Activated T-helper 1 cell treated with anti-CD3 and anti-CD28 coated beads, Interleukin-12 subunit alpha, Interleukin-12 subunit beta, Interleukin-2, Interleukin-4 antibody, amounts not matched to agents 30 ng/mL and 10 ng/mL and 1 ng/mL, durations not matched to agents 14 hours and 24 hours and 36 hours (primary cell): ENCODE measurements at places on chromosomes 5 and 9. TPM values are rescaled to one million over a fixed set of nuclear protein-coding genes. Genes with fewer than 3 reads are reported as not detected.
A peak's percentile ranks its signal among the peaks of the same experiment; 100 is the strongest.

OR13C9 gene
- not detected in 2 replicates for total RNA-seq

DNA sequence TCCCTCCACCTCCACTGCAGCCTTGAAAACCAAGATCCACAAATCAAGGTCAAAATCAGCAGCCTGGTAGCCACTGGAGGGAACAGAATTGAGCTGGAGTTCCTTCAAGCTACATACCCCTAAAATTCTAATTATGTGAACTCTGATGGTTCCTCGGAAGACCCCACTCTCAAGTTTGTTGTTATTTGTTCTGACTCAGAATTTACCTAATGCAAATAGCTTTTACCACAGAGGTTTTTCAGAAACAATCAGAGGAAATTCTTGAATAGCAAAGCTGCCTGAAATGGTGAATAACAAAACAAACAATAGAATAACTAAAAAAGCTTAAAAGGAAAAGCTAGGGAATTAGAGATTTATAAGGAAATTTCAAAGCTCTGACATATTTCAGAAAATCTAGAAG is 220.0 kb downstream of the CDH18 start:
- DNase-seq: no peak

MELK gene
- 46.4 and 48.3 TPM in 2 replicates for total RNA-seq

DNA sequence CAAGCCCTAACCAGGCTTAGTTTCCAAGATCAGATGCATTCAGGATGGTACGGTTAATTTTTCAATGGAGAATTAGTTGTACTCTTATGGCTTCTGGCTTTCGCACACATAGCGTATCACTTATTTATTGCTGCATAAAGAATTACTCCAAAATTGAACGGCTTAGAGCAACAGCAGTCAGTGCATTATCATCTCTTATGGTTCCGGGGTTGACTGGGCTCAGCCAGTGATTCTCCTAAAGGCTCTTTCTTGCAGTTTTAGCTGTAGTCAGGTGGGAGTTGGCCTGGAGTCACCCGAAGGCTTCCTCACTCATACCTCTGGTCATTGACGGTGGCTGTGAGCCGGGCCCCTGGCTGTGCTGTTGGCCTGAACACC is 595 bp upstream of the GRHPR start:
- no peak for DNase-seq

GRCh38 chr9:91223000-91223399 is 138.7 kb downstream of the AUH start:
- no peak for DNase-seq

DNA sequence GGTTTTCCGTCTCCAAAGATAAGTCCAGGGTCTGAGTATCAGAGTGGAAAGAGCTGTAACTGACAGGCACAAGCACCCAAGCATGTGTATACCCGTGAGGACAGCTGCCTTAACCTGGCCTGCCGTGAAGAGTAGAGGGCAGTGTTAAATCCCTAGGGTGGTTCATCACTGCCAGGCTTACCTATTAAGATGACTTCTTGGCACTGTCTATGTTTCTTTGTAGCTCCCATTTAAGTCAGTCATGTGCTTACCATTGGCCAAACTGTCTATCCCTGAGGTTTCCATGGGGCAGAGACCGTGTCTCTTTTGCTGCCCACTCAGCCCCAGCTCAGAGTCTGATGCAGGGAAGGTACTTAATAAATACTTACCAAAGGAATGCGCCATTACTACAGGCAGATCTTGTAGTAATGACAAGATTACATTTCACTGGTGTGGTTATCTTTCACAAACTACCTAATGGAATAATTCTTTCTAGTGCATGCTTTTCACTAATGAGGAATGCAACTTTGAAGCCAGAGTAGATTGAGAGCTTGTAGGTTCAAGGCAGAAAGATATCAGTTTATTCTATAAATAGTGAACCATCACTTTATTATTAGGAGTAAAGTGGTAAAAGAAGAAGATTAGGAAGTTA is 64.2 kb downstream of the SNX24 start:
- DNase-seq: no peak

JAKMIP2 gene
- total RNA-seq: 1.1 TPM in 2 replicates

NEUROG1 gene
- not detected in 2 replicates for total RNA-seq

GMCL2 gene
- not detected in 2 replicates for total RNA-seq

DNA sequence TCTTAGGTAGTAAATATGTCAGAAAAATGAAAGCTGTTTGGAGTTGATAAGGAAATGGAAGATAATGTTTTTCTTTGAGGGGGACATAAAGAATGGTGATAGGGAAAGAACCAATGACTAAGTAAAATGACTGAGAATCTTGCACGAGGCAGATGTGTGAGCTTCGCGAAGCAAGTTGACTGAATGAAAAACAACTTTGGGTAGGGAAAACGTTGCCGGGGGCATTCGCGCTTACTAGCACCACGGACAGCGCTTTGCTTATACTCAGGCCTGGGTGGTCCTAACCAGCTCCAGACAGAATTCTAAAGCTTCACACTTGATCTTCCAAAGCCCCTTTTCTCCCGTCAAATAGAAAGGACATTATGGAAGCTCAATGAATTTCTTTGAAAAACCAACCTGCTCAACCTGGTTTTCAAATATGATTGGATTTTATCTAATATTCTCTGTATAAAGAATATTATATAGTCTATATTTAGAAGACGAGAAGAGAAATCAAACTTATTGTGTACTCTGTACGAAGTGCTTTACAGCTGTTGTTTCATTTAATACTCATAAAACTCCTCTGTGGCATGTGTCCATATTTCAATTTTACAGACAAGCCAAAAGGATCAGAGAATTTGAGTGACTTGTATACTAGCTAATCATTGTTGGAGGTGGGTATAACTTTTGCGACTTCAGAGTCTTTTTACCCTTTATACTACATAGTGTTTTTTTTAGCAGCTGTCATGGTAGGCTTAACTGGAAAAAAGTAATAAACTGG is 1.9 kb upstream of the CDKN2B start:
- no peak for DNase-seq

DNA sequence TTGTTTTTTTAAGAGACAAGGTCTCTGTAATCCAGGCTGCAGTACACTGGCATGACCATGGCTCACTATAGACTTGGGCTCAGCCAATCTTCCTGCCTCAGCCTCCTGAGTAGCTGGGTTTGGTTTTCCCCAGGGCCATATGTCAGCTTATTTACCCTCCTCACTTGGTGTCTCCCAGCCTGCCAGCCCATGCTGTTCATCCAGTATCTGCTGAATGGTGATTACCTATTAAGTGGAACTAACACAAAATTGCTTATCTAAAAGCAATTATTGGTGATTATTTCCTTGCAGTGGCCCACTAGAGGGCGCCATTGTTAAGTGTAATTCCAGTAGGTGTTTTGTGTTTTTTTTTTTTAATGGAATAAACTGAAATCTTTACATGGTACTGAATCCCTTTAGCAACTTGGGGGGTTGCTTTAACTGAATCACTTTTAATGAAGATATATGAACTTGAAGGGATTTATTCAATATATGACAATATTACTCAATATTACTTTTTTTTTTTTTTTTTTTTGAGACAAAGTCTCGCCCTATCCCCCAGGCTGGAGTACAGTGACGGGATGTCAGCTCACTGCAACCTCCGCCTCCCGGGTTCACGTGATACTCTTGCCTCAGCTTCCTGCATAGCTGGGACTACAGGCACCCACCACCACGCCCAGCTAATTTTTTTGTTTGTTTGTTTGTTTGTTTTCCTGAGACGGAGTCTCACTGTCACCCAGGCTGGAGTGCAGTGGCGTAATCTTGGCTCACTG is 13.8 kb downstream of the EXOSC2 start:
- peak; percentile 52 for DNase-seq

GRCh38 chr5:76082772-76083554 is at the start of gene SV2C:
SV2C (plus strand) TSS chr5:76083383; CDS start chr5:76131751, 48,368 bp downstream.
- DNase-seq: no peak

- DNase-seq: no peak
Observed at GRCh38 chr9:1606253-1606652, 408.9 kb upstream of the SMARCA2 start.

DNA sequence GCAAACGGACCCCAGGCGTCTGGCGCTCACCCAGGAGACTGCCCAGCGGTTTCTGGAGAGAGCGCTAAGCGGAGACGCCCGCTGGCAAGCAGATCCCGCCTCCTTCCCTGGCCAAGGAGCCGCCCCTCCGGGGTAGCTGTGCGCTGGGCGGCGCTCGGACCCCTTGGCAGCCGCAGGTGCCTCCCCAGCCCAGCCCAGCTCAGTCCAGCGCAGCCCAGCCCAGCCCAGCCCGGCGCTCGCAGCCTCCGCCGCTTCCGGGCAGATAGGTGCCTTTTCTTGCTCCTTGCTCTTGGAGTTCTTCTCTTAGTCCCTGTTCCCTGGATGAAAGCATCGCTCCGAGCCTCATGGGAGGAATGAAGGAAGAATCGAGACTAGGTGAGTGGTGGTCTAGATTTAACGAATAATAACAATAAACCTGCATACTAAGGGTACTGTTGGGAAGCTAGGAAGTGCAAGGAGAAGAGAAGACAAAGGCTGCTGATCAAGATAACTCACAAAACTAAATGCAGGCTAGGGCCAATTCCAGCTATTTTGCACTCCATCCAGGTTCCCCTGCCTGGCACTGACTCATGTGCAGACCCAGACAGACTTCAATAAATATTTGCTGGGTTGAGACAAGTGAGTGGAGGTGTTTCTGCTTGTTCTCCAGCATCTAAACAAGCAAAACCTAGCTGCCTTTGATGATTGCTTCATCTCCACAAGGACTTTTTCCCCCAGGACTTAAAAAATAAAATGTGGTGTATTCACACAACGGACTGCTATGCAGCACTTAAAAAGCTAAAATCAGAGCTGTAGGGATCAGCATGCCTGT is at the start of gene STK32A:
Gene STK32A (plus strand): TSS at position 202 of the 811 bp plus-strand sequence. CDS start 4,609 bp downstream, outside the sequence.
- DNase-seq: no peak

DNA sequence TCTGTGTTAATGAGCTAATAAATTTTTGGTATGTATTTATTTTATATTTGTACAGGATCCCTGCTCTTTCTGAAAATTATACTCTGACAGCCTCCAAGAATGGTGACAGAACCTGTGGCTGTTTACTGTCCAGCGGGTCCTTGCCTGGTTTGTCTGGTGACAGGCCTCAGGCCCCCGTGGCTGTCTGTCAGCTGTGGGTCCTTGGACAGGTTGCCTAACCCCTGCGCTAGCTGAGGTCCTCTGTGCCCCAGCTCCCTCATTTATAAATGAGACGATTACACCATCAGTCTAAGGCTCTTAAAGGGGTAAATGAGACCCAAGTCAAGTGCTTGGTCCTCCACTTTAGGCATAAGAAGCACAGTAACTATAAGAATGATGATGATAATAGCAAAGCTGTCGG is 125.1 kb upstream of the COL5A1 start:
- no peak for DNase-seq

GRCh38 chr5:74625742-74626241 is 14.7 kb downstream of the ENC1 start:
- no peak for DNase-seq

GRCh38 chr9:35579130-35579529 is 25.9 kb upstream of the TESK1 start:
- DNase-seq: no peak

GRCh38 chr9:110447476-110447875 is 109.8 kb upstream of the TXNDC8 start:
- no peak for DNase-seq

SLC34A3 gene
- not detected in 2 replicates for total RNA-seq

DNA sequence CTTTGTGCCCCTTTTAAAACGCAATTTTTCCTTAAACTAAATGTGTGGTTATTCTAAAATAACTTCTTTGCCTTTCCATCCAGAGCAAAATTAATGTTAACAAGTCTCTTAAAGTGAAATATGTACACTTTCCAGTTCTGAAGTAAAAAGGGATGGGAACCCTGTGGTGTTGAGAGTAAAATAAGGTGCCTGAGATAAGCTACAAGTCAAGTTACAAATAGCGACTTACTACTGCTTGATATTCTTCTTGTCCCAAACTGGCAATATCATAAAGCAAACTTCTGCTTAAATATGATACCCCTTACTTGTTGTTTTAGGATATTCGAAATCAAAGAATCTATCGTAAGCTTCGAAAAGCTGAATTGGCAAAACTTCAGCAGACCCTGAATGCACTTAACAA is 18.3 kb upstream of the F2R start:
- DNase-seq: no peak

QRFP gene
- not detected in 2 replicates for total RNA-seq

GRCh38 chr9:134348404-134349155 is 22.3 kb downstream of the RXRA start:
- no peak for DNase-seq

CDC20B gene
- not detected in 2 replicates for total RNA-seq

DNA sequence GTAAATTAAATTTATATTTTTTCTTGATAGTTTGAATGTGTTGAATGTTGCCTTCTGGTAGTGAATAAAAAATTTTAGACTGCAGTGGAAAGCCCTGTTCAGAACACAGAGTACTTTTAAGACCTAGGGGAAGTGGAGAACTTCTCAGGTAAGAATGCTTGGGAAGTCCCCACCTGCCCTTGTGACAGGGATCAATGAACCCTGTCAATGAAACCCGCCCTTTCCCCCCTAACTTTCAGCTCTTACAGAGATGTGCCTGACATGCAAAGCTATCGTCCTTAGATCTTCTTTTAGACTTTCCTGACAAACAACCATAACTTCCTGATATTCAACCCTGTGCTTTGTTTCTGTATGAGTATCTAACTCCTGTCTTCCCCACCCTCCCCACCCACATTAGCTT is 562.7 kb downstream of the TLE4 start:
- DNase-seq: no peak

GRCh38 chr5:167889276-167889675 is 402.2 kb upstream of the WWC1 start:
- no peak for DNase-seq

- DNase-seq: no peak
Observed at GRCh38 chr9:77563174-77563573, 84.9 kb downstream of the GNA14 start.

ANKRD33B gene
- total RNA-seq: 21.4 and 21.5 TPM in 2 replicates

ADAMTS6 gene
- 0.86 and 1.3 TPM in 2 replicates for total RNA-seq

DNA sequence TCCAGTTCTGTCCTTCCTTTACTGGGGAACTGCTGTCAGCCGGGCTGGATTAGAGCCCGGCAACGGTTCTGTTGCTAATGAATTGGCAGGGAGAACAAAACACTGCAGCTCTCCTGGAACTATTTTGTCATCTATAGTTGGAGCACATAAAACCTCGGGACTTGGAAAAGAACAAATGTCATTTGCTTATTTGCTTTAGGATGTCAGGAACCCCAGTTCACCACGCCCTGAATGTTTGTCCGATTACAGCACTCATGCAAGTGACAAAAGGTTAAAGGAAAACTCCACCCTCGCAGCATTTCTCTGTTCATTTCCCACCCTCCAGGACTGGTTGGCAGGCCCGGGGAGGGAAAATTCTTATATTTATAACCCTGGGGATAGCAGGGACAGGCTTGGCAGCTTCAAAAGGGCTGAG is 66.4 kb upstream of the PLPP1 start:
- no peak for DNase-seq

DNA sequence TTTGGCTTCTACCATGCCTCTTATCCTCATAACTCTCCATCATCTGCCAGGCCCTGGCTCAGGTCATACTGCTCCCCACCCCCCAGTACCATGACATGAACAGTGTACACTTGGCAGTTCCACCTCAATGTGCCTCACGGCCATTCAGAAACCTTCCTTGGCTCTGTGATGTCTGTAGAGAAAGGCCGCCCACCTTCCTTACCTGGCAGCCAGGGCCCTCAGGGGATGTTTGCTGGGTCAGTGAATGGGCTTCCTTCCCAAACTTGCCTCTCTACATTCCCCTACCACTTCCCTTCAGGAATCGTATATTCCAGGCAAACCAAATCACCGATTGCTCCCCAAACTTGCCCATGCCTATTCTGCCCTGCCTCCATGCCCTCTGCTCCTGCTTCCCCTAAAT is 101.1 kb downstream of the PSD2 start:
- no peak for DNase-seq

- no peak for DNase-seq
Observed at GRCh38 chr5:125574491-125575044, 828.1 kb upstream of the ZNF608 start.

GRCh38 chr9:120898396-120898795 is 21.4 kb upstream of the PHF19 start:
- no peak for DNase-seq

GRCh38 chr5:146623666-146624065 is 107.7 kb upstream of the GPR151 start:
- no peak for DNase-seq
